Activated naive CD4-positive, alpha-beta T cell (primary cell): ENCODE measurements at places on chromosomes 7 and 10.

- DNase-seq: no peak
Measured at GRCh38 chr10:78960316-78960800, 108.4 kb upstream of the ZMIZ1 start.

- DNase-seq: no peak
Measured at GRCh38 chr10:63157845-63158624, 24.9 kb downstream of the NRBF2 start.

GRCh38 chr7:66281678-66282590 lies 76.8 kb downstream of the TPST1 start:
- DNase-seq: no peak

DNA sequence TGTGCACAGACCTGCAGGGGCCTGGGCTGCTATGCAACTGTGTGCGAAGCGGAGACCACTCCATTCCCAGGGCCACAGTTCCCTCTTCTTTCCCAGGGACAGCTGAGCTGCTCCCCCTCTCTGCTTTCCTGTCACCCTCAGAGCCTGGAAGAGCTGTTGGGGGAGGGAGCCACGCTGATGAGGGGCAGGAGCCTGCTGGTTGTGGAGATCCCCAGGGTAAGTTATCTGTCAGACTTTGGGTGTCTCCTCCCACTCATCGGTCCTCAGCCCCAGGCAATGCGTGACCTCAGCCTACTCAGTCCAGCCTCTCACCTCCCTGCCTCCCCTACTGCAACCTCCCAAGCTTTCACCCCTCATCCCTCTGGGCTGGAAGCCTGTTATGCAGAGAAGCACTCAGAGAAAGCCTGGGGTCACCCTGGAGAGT lies 53.5 kb downstream of the ZNF467 start:
- DNase-seq: no peak

DNA sequence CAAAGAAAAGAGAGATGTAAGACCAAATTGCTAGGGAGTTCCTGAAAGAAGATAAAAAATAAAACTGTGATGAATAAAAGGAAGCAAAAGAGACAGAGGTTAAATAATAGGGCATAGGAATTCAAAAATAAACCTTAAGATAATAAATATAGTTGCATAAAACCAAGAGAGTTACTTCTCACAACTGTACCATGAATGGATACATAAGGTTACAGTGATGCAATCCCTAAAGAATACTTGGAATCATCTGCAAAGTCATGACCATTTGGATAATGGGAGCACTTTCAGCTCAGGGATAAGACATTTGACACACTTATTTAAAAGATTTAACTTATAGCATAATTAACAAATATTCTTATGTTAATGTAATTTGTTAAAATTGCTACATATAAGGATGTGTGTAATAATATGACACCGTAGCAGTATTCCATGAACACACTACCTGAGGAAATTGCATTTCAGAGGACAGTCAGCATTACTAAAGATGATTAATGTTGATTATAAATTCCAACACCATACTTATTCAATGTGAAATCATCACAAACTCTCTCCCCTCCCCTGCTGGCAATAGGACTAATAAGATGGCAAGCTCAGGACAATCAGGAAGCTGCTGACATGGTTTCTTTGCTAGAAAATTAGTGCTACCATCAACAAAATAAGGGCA lies 202.1 kb upstream of the AKR1E2 start:
- DNase-seq: no peak

GRCh38 chr7:144763291-144763690 lies 72.6 kb downstream of the TPK1 start:
- DNase-seq: no peak

- DNase-seq: no peak
Measured at GRCh38 chr7:81600608-81601007, 169.2 kb downstream of the HGF start.

GRCh38 chr7:99121496-99122021 lies 22.3 kb downstream of the SMURF1 start:
- DNase-seq: no peak

GRCh38 chr7:141381794-141382427 lies 169.3 kb upstream of the AGK start:
- no peak for DNase-seq

- no peak for DNase-seq
Measured at GRCh38 chr10:11491087-11491486, 120.4 kb downstream of the USP6NL start.

DNA sequence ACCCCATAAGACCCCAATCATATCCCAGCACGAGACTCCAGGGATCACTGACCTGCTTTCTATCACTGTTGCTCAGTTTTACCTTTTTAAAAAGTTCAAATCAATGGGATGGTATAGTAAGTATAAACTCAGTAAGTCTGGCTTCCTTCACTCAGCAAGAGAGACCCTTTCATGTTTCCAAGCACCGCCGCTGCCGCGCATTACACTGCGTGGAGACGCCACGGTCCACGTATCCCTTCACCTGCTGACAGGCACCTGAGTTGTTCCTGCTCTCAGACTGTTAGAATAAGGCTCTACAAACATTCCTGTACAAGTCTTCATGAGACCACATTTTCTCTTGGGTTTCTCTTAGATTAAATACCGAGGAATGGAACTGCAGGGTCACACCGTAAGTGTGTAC lies 28.3 kb downstream of the MAD1L1 start:
- no peak for DNase-seq

GRCh38 chr7:113008755-113009154 lies 77.9 kb downstream of the GPR85 start:
- DNase-seq: no peak

GRCh38 chr10:113576852-113577251 lies 24.0 kb downstream of the HABP2 start:
- no peak for DNase-seq

DNA sequence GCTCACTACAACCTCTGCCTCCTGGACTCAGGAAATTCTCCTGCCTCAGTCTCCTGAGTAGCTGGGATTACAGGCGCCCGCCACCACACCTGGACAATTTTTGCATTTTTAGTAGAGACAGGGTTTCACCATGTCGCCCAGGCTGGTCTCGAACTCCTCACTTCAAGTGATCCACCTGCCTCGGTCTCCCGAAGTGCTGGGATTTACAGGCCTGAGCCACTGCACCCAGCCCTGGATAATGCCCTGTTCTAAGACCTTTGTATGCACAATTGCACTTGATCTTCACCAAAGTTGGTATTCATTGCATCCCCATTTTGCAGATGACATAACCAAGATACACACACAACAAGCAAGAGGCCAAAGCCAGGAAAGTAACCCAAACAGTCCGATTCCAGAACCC lies 97.7 kb upstream of the CARD11 start:
- DNase-seq: no peak

DNA sequence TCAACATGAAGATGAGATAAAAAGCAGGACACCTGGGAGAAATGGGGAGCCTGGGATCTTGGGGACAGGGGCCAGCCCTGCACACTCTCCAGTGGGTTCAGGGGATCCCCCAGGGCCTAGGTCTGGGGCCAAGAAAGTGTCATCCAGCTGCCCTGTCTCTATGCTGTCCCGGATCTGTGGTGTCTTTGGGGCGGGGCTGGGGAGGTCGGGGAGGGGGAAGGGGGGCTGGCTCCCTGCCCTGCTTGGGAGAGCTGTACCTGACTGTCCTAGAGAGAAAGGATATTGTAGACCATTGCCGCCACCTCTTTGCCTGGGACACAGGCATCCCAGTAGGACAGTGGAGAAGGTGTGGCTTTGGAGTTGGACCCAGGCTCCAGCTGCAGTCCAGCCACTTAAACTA lies 7.0 kb upstream of the SPACDR start:
- no peak for DNase-seq

DNA sequence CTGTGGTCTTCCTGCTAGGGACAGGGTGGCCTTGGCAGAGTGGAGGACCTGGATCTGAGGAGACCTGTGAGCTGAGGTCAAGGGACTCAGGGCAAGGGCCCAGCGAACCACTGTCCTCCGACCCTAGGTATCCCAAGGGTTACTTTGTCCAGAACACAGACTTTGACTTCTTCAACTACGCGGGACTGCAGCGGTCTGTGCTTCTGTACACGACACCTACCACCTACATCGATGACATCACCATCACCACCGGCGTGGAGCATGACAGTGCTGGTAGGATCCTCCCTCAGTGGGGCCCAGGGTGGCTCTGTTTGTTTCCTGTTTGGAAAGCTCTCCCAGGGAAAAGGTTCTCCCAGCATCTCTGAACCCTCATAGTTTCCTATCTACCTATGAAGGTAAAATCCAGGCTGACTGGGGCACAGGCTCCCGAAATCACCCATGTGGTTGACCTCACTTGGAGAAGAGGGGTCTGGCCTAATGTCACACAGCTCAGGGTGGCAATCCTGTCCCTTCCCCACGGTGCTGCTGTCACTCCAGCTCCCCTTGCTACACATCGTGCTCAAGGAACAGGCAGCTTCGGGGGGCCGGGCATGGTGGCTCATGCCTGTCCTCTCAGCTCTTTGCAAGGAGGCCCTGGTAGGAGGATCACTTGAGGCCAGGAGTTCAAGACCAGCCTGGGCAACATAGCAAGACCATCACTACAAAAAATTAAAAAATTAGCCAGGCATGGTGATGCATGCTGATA lies 57.6 kb downstream of the ZNF727 start:
- no peak for DNase-seq

GRCh38 chr10:69780077-69780476 lies 21.6 kb upstream of the COL13A1 start:
- DNase-seq: no peak

DNA sequence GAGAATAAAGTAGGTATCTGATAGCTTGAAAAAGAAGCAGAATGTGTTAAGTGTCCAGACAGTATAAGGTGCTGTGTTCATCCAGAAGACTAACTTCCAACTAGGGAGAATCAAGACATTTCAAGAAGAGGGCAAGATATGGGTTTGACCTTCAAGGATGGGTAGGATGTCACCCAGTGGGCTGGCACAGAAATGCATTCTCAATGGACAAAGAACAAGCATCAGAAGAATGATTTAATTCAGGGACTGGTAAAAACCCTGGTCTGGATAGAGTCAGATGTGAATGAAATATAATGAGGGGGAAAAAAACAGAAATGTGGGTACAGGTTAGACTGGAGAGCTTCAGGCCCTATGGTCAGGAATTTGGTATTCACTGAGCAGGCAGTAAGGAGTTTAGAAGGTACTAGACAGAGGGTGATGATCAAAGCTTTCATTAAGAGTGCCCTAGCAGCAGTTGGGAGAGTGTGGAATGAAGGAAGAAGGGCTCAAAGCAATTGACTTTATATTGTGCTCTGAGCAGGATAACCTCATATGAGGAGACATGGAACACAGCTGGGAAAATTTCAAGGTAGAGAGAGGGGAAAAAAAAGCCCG lies 180.7 kb upstream of the ANK3 start:
- DNase-seq: no peak

DNA sequence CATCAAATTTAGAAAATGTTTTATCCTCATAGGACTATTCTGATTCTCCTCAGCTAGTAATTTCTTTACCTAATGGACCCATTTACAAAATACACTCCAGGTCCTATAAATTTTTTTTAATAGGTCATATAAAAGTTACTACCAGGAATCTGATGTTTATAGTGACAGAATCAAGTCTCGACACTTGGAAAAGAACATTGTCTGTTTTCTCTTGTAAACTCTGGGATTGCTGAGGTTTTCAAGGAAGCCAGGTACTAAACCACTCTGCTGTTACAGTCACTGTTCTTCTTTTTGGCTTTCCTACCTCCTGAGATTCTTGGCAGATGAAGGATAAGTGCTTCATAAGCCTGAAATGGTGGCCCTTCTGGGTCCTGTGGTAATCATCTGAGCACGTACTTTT lies 493.1 kb downstream of the AUTS2 start:
- DNase-seq: no peak

GRCh38 chr10:6563075-6563474 lies 17.0 kb downstream of the PRKCQ start:
- no peak for DNase-seq
